D341Med (cell line): ENCODE measurements at places on chromosomes 1 and 21.

GRCh38 chr1:180762796-180763195 is 131.0 kb downstream of the XPR1 start:
- no peak for DNase-seq

GRCh38 chr1:114107474-114108435 is 45.9 kb downstream of the SYT6 start:
- no peak for DNase-seq

- DNase-seq = no peak
Observed at GRCh38 chr1:186595969-186596368, 84.3 kb downstream of the PTGS2 start.

GRCh38 chr1:160222546-160222945 is 17.4 kb downstream of the PEA15 start:
- DNase-seq = no peak

GRCh38 chr21:33821503-33822322 is 93.9 kb downstream of the ATP5PO start:
- DNase-seq = no peak

- no peak for DNase-seq
Observed at GRCh38 chr1:247287460-247287859, 31.6 kb downstream of the VN1R5 start.

- DNase-seq = no peak
Observed at GRCh38 chr1:75745276-75745675, 20.8 kb downstream of the ACADM start.

DNA sequence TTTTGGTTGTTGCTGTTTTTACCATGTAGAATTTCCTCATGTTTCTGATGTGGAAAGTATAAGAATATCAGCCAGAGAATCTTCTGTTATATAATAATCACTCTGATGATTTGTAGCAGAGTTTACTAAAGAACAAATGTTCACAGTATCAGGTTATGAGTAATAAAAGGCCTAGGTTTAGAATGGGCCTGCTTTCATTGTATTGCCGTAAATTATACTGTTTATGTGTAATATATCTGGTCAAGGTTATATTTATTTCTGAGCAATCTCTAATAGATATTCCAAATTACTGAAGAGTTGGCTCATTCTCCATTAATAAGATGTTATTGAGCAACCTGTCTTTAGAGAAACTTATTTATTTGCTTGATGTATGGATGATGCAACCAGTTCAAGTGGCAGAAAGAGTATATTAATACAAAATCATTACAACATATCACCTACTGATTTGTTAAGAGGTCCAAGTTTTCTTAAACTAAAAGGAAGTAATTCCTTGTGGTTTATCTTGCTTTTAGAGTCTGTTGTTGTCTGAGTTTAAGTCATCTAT is 649.4 kb upstream of the CXADR start:
- no peak for DNase-seq

GRCh38 chr1:202170726-202171125 is 10.3 kb upstream of the PTPN7 start:
- no peak for DNase-seq
